Left lung (tissue), 14 donors: ENCODE measurements at places on chromosomes 3 and 15. TPM values are rescaled to one million over a fixed set of nuclear protein-coding genes. Genes with fewer than 3 reads are reported as not detected.

The RSRC1 gene
- polyA plus RNA-seq: 30.0 TPM

The CA12 gene
- polyA plus RNA-seq: 4.1 TPM

DNA sequence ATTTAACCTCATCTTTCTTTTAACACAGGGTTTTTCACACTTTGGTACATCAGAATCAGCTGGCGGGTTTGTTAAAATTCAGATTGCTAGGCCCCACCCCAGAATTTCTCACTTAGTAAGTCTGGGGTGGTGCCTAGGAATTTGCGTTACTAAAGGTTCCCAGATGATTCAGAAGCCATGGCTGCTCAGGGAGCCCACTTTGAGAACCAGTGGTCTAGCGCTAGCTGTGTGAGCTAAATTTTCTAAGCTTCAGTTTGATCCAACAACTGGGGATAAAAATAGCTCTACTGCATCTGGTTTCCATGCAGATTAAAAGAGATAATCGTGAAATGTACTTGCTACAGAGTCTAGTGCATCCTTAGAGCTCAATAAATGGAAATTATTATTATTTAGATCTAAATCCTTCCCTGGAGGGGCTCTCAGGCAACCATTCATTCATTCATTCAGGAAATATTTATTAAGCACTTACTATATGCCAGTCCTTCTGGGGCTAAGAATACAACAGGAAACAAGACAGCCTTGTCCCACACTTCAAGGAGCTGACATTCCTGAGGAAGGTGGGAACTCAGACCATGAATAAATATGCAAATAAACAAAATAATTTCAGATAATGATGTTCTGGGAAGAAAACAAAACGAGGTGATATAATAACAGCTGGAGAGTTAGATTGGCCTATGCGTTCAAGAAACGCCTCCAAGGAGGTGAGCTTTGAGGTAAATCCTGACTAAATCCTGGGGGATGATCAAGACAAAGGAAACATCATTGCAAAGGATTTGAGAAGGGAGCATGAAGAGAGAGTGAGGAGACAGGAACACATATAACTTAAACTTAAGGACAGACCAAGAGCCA is 3.9 kb upstream of the CIDEC start:
- no peak for DNase-seq

- DNase-seq: no peak
Measured at GRCh38 chr3:188421151-188421821, 267.3 kb downstream of the LPP start.
